ENCODE measurements at places on chromosomes 5 and 9.

- no peak for DNase-seq
Measured at GRCh38 chr5:10300246-10300645, 7.5 kb downstream of the CMBL start.

- no peak for DNase-seq
Measured at GRCh38 chr5:39780347-39780746, 355.6 kb upstream of the DAB2 start.

- DNase-seq = no peak
Measured at GRCh38 chr5:28710360-28710759, 1672.0 kb upstream of the CDH9 start.

DNA sequence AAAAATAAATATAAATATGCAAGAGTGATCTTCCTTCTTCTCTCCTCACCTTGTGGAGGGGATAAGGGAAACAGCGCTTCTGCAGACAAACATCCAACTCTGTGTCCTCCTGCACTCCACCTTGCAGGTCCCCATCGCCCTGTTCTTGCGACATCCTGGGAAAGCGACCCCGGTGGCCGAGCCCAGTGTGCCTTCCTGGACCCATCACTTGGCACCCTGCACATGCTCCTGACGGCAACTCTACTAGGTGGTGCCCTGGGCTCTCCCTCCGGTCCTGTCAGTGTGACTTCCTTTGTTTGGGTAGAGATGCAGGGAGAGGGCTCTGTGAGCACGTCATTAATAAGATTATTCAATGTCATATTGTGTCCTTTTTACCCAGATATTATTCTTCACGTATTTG lies 266.0 kb upstream of the ADAMTS16 start:
- no peak for DNase-seq

DNA sequence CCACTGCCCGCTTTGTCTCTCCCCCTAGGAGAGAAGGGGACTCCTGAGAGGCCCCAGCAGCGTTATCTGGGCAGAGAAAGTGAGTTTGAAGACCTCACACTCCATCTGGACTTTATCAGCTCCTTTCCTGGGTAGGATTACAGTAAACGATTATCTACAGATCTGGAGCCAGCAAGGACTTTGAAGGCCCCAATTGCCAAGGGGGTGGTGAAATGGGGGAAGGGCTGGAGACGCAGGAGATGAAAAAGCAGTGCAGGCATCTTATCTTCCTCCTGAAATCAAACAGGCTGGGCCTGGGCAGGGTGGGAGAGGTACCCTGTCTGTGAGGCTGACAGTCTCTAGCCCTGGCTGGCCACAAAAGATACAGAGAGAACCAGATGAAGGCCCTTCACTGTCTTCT lies 105.8 kb upstream of the MSX2 start:
- no peak for DNase-seq

- no peak for DNase-seq
Measured at GRCh38 chr5:124735169-124735858, 11.1 kb downstream of the ZNF608 start.

GRCh38 chr5:149865746-149866145 lies 78.8 kb downstream of the PDE6A start:
- DNase-seq = no peak

GRCh38 chr5:75046366-75047142 lies 5.8 kb downstream of the GCNT4 start:
- no peak for DNase-seq

- DNase-seq = no peak
Measured at GRCh38 chr5:157046041-157046440, 12.9 kb downstream of the HAVCR1 start.

DNA sequence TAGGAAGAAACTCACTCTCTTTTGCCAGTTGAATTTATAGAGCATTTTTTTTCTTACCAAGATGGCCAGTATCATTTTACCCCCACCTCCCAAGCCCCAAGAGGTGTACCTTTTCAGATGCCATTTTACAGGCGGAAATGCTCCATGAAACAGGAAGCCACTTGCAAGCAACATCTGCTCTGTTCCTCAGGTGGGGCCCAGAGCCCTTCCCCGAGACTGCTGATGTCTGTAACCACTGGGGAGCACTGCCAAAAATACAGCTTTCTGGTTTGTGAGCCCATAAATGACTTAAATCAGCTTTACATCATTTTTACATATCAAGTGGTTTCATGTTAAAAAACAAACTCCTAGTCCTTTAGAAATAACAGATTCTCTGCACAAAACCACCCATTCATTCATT lies 42.9 kb upstream of the GARNL3 start:
- no peak for DNase-seq

- no peak for DNase-seq
Measured at GRCh38 chr5:108726446-108727235, 21.1 kb upstream of the FER start.

GRCh38 chr5:67141644-67142043 lies 55.0 kb downstream of the CD180 start:
- no peak for DNase-seq

DNA sequence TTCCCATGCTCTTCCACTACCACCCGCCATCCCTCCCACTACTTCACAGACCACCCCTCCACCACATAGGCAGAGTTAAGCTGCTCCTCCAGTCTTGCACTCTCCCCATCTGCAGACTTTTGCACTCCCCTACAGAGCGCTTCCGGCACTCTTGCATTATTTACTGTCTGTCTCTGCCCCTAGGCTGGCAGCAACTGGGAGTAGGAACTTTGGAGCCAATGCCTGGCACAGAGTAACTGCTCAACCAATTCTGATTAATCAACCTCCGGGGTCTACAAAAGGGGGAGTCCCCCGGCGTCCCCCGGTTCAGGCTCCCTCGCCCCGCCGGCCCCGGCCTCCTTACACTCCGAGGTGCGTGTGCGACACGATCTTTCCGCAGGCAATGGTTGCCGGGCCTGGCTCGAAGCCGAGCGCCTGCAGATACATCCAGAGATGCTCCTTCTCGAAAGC lies 498 bp downstream of the HAUS6 start:
- peak; percentile 1 for DNase-seq

DNA sequence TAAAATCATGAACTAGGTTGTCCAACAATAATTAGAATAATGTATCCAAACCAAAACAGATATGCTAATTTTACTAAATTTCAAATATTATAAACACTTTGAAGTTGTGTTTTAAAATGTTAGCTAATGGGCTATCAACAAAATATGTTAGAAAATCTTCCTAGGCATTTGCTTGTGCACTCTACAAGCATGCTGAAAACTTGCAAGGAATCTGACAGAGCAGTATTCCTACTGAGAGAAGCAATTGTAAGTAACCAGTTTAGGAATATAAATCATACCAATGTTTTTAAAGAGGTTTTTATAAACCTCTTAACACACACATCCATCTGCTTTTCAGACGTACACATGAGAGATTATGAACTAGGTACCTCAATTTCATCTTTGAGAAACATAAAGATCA lies 228.4 kb upstream of the TBCA start:
- no peak for DNase-seq

DNA sequence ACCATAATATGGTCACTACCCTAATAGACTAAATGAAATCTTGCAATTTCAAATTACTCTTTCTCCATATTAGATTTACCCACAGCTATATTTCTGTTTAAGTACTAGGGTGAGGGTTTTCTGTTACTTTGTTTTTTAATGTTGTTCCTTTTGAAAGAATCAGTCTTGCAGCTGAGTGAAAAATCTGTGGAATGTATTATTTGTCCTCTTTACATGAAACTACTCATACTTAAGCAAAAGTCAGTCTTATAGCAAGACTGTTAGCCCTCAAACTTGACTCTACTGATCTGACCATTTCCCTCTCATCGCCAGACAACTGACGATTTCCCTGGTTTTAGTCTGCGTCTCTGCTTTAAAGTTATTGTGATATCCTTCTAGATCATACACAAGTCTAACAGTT lies 84.0 kb downstream of the PIK3R1 start:
- no peak for DNase-seq

- no peak for DNase-seq
Measured at GRCh38 chr9:98732801-98733200, 24.1 kb upstream of the GABBR2 start.

DNA sequence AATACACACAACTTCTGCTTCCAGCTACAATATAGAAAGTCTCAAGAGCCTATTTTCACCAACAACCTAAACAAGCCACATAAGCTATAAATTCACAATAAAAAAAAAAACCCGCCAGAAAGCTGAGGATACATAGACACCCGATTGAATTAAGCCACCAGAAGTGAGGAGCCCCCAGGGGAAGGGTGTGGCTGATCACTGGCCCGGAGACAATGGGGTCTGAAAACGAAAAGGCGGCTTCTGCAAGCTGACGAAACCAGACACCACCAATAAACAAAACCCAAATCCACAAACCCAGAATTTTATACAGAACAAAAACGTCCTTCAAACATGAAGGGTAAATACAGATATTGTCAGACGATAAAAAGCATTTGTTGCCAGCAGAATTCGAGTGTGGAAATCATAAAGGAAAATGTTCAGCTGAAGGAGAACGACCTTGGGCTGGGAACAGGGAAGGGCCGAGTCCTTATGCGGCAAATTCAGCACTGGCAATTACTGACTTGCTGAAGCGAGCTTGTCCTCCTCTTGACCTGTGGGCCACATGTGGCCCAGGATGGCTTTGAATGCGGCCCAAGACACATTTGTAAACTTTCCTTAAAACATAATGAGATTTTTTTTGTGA lies 39.6 kb upstream of the CEP72 start:
- DNase-seq = no peak

DNA sequence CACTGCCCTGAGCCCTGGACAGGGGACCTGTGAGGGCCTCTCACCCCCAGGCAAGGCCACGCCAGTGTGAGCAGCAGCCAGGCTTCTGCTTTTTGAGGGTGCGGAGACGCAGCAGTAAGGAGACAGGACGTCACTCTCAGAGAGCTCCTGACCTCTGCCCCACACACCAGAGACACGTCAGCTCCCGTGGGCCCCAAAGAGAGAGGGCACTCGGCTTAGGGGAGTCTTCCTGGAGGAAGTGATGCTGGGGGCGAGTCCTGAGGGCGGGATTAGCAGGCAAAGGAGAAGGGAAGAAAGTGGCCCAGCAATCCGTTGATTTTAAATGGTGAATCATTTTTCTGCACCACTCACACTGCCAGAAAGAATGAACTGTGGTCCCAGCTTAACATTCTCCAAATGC lies 24.0 kb upstream of the SLC9A3 start:
- no peak for DNase-seq

GRCh38 chr5:132406144-132406783 lies 36.8 kb downstream of the SLC22A5 start:
- DNase-seq = no peak

GRCh38 chr9:12843735-12844134 lies 68.9 kb downstream of the LURAP1L start:
- DNase-seq = no peak

DNA sequence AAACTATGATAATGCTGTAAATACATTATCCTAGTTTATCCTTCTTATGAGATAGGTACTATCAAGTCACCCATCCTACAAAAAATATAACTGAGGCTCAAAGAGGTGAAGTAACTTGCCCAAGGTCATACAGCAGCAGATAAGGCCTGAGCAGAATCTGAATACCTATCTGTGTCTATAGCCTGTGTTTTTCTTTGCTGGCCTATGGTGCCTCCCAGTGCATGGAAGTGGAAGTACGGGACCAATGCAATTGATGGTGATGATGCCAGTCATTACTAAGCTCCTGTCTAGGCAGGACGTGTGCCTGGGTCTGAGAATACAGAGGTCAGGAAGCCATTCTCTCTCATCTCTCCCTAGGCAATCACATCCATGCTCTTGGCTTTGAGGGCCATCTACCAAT lies 67.8 kb downstream of the FAT2 start:
- no peak for DNase-seq

- DNase-seq = no peak
Measured at GRCh38 chr5:112737070-112737462, 619 bp upstream of the APC start.

DNA sequence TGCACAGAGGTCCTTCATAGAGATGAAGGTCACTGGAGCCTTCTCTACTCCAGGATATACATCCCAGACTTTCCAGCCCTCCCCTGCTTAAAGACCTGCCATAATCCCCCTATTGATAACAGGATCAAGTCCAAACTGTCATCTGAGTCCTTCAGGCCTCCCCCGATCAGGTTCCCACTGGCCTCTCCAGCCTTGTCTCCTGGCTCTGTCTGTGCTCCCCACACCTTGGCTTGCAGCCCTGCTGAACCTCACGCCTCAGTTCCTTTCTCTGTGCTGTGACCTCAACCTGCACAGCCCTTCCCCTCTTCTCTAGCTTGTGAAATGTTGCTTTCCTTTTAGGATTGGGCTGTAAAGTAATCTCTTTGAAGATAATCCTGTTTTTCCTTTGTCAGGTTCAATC lies 2.5 kb upstream of the HRH2 start:
- no peak for DNase-seq

DNA sequence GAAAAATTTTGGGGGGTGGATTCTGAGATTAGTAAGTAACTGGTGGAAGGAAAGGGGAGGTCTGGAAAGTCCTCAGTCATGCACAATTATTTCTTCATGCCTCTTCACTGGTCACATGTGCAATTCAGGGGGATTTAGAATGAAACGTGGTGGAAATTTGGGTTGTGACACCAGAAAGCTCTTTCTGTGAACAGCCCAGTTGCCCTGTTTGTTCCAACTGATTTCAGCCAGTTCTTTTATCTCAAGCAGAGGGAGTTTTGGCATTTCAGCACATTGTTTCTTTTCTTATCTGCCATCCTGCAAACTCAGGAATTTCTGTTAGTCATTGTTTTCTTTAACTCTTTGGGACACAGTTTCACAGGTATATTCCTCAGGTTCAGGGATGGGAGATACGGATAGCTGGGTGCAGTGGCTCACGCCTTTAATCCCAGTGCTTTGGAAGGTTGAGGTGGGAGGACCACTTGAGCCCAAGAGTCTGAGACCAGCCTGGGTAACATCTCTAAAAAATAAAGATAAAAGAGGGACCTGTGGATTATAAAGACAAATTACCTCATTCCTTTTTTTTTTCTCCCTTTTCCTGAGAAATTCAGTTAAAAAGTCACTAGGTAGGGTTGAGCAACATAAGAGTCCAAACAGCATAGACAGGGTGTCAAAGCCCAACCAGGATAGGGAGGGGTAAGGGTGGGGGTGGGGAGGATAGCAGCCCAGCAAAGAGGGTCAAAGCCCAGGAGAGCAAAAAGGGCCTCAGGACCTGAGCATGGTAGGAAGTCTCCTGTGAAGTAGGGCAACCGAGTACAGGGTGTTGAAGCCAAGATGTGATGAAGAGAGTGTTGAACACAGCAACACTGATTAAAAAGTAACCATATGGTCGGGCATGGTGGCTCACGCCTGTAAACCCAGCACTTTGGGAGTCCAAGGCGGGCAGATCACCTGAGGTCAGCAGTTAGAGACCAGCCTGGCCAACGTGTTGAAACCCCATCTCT lies 5.4 kb upstream of the B4GALT1 start:
- DNase-seq = no peak

DNA sequence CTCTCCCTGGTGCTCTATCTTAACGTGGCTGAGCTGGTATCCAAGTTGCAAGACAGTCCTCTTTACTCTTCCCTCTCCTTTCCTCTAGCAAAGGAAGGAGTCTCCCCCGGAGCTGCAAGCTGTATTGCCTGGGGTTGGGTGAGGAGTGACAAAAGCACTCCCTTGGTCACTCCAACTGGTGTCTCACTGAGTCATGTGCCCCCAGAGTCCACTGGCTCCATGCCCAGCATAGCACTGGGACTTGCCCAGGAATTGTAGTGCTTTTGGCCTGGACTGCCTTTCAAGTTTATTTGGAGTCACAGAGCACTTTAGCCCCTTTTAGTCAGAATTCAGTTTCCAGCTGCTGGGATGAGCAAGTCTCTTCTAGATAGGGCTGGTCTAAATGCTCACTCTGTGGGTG lies 82.6 kb upstream of the FST start:
- DNase-seq = no peak

Measured in stimulated activated CD8-positive, alpha-beta memory T cell treated with anti-CD3 and anti-CD28 coated beads, Interleukin-15, amount 100 ng/mL, for 48 hours (primary cell).